ENCODE measurements at places on chromosomes 16 and 17.

DNA sequence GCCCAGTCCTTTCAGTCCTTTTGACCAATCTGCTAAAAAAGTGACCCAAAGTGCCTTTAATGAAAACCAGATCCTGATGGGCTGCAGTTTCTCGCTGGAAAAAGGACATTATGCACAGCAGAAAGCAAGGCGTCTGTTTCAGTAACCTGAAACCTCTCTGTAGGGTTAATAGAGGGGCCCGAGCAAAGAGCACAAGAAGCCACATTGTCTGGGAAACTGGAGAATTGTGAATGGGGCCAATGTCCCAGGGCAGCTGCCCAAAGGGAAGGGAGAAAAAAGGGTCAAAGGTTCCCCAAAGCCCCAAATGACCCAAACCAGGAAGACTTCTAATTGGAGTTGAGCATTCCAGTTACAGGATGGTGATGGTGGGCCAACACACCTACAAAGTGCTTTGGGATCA, 3.0 kb downstream of the OTOA start:
- DNase-seq, result no peak

GRCh38 chr16:30761427-30761927, 385 bp downstream of the CFAP119 start:
- DNase-seq, result peak; percentile 38

DNA sequence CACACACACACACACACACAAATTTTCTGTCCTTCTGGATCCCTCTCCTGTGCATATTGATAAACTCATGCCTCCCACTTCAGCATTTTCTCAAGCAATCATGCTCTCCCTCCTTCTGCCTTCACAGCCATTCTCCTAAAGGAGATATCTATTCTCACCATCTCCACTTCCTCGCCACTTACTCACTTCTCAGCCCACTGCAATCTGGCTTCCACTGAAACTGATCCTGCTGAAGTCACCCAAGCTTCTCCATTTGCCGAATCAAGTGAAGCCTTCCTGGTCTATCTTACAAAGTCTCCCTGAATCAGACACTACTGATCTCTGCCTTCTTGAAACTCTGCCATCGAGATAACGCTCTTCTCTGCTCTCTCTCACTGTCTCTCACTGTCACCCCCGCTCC, 54.0 kb upstream of the GNAO1 start:
- DNase-seq, result no peak

DNA sequence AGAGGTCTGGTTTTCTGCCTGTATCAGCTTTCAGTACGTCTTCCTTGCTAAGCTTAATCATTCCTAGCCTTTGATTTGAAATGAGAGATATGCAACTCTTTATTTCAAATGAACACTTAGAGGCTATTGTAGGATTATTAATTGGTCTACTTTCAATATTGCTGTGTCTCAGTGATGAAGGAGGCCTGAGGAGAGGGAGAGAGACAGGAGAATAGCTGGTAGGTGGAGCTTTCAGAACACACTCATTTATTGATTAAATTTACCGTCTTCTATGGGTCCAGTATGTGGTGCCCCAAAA, 187.0 kb downstream of the BCAS3 start:
- no peak for DNase-seq

DNA sequence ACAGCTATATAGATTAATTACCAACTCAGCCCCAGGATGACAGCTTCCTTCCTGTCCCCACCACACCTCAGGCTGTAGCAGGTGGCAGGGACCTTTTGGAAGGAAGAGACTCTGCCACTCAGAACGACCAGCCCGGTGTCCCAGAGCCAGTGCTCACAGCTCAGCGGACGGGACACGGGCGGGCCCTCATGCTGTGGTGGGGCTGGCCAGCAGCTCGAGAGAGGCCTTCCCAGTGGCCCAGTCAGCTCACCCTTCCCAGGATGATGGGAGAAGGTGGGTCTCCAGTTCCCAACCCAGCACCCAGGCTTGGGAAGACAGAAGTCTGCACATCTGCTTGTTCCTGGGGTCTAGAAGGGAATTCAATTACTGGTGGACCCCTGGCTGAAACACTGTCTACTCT, 10.5 kb downstream of the NUDT16L1 start:
- no peak for DNase-seq

- no peak for DNase-seq
These were observed 136.7 kb downstream of the MAF start for GRCh38 chr16:79463841-79464240.

GRCh38 chr16:50797456-50797855, 55.6 kb downstream of the CYLD start:
- DNase-seq, result no peak

DNA sequence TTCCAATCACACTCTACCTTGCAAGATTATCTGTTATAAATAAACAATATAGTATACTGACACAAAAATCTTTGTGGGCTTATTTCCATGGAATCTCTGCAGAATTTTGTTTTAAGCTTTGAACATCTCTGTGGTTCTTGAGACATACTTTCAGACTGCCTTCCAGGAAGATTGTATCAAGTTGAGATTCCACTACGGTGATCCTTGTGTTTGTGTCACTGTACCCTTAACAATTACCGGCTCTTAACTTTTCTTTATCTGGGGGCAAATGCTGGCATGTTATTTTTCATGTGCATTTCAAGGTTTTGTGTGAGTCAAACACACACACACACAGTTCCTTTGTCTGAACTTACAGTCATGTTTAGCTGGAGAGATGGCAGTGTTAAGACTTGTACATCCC, 472.7 kb upstream of the HSBP1 start:
- DNase-seq, result no peak

All from activated T-cell treated with anti-CD3 and anti-CD28 coated beads for 48 hours (primary cell).